HS-27A (cell line): ENCODE measurements at places on chromosomes 12 and 14.

- no peak for DNase-seq
Observed at GRCh38 chr12:8947737-8948136, 1.7 kb downstream of the M6PR start.

GRCh38 chr14:33287189-33287588 lies 348.5 kb downstream of the NPAS3 start:
- DNase-seq, result no peak

GRCh38 chr12:6846316-6846869 lies 4.7 kb downstream of the CDCA3 start:
- DNase-seq, result no peak

DNA sequence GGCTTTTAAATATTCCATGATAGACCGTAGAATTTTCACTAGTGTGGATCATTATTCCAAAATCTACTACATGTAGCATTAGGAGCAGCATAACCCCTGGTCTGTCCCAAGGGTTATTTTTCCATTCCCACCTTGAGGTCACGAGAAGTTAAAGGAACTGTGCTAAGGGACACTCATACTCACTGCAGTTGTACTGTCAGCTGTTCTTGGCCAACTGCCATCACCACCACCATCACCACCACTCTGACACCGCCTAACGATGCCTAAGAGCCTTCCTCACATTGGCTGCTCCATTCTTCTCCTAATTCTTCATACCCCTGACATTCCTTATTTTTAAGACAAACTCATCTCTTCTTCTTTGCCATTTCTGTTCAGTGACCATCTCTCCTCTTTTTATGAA lies 13.4 kb upstream of the PTGDR start:
- no peak for DNase-seq

GRCh38 chr14:24954037-24954699 lies 95.8 kb downstream of the STXBP6 start:
- DNase-seq, result no peak

GRCh38 chr12:54579696-54580333 lies 8.6 kb downstream of the PPP1R1A start:
- DNase-seq, result peak; percentile 35

GRCh38 chr12:121638298-121639202 lies 12.2 kb downstream of the ORAI1 start:
- DNase-seq, result no peak

DNA sequence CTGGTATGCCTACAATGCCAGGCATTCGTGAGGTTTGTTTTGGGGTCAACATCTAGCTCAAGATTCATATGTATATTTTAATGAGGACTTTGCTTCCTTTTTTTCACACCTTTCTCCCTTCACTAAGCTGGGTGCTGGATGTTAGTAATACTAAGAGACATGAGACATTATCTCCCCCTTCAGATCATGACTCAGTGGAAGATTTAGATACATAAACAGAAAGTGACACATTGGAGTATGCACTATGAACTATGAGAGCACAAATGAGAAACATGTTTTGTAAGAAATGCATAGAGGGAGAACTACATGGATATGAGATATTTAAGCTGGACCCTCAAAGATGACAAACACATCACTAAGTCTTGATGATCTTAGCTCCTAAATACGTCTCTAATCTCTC lies 286.3 kb downstream of the RPAP3 start:
- no peak for DNase-seq

DNA sequence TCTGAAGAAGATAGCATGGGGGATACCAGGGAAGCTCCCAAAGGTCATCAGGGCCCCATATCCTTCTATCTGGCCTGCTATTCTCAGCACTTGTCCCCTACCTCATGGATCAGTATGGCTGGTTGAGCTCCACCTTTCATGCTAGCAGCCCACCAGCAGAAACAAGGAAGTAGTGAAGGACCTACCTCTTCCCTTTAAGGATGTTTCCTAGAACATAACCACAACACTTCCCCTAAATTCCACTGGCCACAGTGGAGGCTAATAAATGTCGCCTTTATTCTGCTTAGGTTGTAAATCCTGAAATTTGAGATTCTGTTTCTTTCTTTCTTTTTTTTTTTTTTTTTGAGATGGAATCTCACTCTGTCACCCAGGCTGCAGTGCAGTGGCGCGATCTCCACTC lies 128.6 kb upstream of the PARP11 start:
- DNase-seq, result no peak
